ENCODE measurements at places on chromosomes 6 and 20.

- DNase-seq: no peak
These were observed 24.2 kb upstream of the LAMP5 start for GRCh38 chr20:9490161-9490560.

- no peak for DNase-seq
These were observed 50.5 kb downstream of the MCUR1 start for GRCh38 chr6:13763740-13764381.

DNA sequence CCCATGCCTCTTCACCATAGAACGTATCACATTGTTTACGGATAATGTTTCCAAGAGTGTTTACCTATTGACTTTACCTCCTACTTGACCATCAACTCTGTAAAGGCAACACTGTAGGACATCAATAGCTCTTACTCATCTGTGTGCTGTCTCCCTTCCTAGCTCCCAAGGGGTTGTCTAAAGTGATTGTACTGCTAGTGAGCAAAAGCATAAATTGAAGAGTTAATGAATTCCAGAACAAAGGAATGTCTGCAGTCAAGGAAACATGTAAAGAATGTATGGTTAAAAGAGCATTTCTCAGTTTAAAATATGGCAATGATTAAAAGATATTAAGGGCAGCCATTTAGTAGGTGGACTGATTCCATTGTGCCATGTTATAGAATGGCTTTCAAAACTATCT lies 985.4 kb downstream of the TBC1D32 start:
- no peak for DNase-seq

GRCh38 chr6:84095156-84095555 lies 61.6 kb downstream of the MRAP2 start:
- no peak for DNase-seq

GRCh38 chr6:41649596-41649995 lies 11.3 kb downstream of the MDFI start:
- no peak for DNase-seq

DNA sequence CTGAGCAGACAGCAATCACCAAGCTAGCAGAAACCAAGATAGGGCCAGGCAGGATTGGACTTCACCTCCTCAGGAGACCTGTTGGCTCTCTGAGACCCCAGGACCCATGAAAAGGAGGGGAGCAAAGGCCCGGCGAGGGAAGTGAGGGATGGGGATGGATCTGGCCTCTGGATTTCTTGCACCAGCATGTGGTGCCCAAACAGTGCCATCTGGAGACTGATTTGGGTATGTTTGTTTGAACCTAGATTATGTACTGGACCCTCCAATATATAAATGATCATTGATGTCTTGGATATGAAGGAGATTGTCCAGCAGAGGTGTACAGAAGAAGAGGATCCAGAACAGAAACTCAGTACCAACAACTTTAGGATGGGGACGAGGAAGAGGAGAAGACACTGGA lies 83.4 kb upstream of the LY86 start:
- no peak for DNase-seq

DNA sequence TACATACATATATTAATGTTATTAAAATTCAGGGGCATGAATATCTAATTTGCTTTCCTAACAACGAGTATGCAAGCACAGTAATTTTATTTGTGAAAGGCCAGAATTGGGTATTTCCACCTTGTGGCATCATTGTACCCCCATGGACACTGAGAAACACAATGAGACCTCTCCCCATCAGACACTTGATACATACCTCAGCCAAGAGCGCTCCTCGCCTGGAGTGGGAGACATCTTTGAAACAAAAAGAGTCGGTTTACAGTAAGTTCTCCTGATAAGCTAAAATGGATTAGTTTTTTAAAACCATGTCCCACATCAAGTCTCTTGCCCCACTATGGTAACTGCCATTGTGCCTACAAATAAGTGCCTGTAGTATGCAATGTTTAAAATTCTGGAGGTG lies 2.1 kb downstream of the CNR1 start:
- DNase-seq: no peak

DNA sequence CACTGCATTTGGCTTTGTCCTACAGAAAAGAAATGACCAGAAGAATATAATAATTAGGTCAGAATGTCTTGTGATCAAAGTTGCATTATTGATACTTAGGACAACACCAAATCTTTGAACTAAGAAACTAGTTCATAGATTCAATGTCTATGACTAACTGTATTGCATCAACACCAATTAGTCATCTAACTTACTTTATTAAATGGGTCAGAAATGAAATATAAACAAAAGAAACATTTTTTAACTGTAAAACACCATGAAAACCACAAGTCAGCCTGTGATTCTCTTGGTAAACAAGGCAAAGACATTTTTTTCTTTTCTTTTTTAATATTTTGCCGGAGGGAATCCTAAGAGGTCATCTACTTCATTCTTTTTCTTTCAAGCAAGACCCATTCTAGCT lies 114.1 kb upstream of the HDDC2 start:
- no peak for DNase-seq

DNA sequence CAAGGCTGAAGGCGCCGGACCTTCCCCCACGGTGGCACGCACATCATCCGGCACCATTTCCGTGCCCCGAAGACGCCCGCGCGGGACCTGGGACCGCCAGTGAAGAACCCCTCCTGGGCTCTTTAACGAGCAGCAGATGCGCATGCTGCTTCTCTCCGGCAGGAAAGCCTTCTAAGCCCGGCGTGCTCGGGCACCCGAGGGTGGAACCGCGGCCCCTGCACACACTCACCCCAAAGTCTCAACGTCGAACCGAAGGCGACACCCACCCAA lies 240 bp downstream of the FOXQ1 start:
- DNase-seq: no peak

- peak; percentile 97 for DNase-seq
These were observed at the start of gene RPL7L1 for GRCh38 chr6:42879372-42880239. TSS of gene RPL7L1 (plus strand) at chr6:42879616. CDS start at chr6:42879911, 295 bp downstream.

DNA sequence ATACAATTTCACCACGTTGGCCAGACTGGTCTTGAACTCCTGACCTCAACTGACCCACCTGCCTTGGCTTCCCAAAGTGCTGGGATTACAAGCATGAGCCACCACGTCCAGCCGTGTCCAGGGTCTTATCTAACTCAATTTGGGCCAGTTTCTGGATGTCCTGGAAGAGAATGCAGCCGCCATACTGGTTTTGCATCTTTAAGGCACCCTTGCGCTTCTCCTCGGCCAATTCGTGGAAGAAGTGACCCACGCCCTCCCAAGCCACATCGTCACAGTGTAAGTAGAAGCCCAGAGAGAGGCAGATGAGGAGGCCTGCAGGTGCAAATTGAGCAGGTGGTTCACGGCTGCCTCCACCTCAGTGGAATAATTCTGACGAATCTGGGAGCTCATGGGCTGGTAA lies 3.7 kb upstream of the ZNF335 start:
- no peak for DNase-seq

- DNase-seq: no peak
These were observed 27.4 kb upstream of the BMP5 start for GRCh38 chr6:55902796-55903195.

- peak; percentile 43 for DNase-seq
These were observed 37.8 kb downstream of the ZC2HC1B start for GRCh38 chr6:143901885-143902750.

- no peak for DNase-seq
These were observed 67.6 kb downstream of the NUDT3 start for GRCh38 chr6:34324738-34325444.

- peak; percentile 12 for DNase-seq
These were observed 23.5 kb upstream of the CTNNBL1 start for GRCh38 chr20:37670351-37670791.

GRCh38 chr6:69368613-69369012 lies 428.2 kb downstream of the LMBRD1 start:
- DNase-seq: no peak

DNA sequence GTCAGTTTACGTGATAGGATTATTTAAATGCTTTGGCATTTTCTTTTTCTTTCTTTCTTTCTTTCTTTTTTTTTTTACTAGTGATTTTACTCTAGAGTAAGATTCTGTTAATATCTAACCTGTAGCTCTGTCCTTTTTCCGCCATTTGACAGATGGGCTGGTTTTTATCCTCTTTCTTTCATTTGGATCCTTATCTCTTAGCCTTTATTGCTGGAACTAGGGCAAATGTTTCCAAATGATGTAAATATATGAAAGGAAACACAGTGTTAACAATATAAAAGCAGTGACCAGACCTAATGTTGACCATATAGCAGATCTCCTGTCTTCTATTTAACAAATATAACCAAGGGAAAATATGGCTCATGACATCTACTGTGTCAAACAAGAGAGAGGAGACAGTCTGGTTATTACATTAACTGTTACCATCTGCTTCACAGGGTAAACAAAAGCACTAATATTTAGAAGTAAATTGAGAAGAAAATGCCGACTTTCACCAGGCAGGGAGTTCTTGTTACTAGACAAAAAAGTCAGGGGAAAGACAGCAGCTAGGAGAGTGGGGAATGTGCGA lies 59.8 kb upstream of the GCLC start:
- DNase-seq: no peak

GRCh38 chr20:57999465-58000111 lies 228.9 kb downstream of the ANKRD60 start:
- DNase-seq: peak; percentile 15

Measured in pons (tissue), 1 donor.